ENCODE measurements at places on chromosomes 3 and 15.

DNA sequence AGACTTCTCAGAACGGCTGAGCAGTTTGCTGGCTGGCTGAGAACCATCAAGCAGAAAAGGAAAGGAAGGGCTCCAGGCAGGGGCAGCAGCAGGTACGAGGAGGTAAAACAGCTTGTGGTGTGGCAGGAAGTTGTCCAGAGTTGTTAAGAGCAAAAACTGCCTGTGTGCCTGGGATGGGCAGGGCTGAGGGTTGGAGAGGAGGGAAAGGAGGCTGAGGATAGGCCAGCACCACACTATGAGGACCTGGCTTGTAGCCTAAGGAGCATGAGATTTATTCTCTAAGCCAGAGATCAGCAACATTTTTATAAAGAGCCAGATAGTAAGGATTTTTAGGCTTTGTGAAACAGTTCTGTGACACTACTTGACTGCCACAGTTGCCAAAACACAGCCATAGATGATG is 8.0 kb downstream of the IGSF10 start:
- no peak for DNase-seq

DNA sequence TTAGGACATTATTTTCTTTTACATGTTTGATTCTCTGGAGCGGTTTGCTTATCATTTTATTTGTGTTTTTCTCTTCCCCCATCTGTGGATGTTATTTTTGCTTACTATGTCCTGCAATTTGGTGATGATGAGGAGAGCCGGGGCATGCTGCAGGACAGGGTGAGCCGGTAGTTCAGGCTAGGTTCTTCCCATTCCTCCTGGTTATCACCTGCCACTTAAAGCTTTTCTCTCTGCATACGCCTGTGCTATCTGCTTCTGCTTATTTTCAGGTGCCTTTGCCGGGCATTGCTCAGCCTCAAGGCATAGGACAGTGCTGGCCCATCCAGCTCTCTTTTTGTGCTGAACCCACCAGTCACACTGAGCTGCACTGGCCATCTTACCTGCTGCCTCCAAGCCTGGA is 85.8 kb downstream of the MCTP2 start:
- DNase-seq, result no peak

DNA sequence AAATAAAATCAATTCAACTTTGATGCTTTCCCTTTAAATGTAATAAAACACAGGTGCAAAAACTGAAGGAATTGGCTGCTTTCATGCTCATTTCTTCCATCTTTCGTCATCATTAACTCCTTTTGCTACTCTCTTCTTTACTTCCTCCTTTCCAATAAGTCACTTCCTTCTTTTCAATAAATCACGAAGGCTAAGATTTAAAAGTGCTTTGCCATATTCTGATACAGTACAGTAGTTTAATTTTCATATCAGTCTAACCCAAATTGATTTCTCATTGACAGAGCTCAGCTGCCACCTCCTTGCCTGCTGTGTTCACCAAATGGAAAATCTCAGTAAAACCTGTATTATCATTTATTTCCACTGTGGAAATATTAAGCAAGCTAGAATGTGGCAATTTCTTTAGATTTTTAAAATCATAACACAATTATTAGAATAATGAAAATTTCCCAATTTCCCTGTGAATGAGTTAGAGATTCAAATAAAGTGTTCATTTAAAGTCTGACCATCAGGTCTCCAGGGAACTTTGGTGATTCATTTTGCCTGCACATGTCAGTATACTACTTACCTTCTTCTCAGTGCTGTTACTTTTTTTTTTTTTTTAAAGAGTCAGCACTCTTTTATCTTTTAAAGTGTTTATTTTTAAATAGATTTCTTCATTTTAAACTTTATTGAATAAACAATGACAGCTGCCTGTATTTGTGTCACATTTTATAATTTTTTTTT is 41.6 kb downstream of the NANOGP8 start:
- DNase-seq, result no peak

- DNase-seq, result no peak
These were observed 201.3 kb upstream of the TPM1 start for GRCh38 chr15:62841269-62841628.

DNA sequence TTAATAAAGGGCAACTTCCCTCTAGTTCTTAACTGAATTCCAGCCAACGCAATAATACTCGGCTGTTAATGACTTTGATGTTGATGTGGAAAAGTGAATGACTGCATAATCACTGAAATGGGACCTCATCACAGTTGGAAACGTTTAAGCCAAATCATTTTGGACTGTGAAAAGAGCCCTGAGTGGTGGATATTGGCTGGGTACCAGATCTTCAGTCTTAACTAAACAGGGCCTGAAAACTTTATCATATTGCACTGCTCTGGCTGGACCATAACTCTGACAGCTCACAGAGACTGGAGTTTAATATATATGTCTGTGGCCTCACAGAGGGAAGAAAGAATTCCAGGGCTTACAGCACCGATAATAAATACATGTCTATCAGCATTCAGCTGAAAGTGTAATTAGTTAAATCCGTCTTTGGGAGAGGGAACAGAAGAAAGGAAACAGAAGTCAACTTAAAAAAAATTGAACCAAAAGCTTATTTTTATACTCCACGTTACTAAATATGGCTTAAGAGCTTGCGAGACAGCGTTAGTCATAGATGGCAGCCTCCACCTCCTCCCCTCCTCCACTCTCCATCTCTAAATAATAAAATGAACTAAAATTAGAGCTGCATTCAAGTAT is 222.3 kb upstream of the CDIN1 start:
- no peak for DNase-seq

GRCh38 chr3:196650740-196651311 is 11.3 kb downstream of the NRROS start:
- peak; percentile 57 for DNase-seq

DNA sequence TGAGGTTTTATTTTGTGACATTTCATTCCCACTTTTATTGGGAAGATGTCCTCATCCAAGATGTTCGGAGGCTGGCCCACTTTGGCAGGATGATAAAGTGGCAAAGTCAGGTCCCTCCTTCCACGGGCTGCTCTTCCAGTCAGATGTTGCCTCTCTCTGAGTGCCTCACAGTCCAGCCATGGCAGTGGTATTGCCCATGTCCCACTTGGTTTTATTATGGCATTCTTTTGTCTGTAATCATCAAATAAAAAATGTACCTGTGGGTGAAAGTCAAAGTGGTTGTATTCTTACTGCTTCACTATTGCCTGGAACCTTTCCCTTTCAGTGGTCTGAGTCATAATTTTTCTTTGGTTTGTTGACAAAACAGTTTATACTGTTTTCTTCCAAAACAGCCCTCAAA is 20.2 kb downstream of the ARNT2 start:
- no peak for DNase-seq

- DNase-seq, result no peak
These were observed 95.6 kb downstream of the P2RY1 start for GRCh38 chr3:152930516-152930915.

GRCh38 chr15:73284090-73284716 is 84.6 kb downstream of the HCN4 start:
- DNase-seq, result peak; percentile 7

DNA sequence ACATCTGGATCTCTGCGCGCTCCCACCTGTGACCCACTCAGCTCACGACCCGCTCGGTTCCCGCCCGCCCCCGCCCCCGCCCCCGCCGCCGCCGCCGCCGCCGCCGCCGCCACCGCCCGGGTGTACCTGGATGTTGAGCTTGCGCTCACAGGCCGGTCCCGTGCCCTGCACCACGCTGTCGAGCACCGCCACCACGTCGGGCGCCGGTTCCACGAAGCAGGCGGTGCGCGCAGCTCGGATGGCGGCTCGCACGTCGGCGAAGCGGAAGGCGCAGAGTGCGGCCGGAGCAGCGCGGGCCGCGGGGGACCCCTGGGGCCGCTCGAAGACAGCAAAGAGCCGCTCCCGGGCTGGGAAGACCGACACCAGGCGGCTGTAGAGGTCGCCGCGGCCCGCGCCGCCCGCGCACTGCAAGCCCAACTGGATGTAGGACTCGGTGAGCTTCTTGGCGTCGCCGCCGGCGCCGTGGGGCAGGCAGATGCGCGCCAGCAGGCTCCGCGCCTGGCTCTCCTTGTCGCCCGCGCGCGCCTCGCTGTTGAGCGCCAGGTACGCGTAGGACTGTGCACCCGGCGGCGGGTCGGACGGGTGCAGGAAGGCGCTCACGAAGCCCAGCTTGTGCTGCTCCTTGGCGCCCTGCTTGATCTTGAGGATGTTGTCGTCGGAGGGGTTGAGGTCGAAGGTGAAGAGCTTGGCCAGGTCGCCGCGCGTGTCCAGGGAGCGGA is 1.1 kb downstream of the PLXND1 start:
- no peak for DNase-seq

DNA sequence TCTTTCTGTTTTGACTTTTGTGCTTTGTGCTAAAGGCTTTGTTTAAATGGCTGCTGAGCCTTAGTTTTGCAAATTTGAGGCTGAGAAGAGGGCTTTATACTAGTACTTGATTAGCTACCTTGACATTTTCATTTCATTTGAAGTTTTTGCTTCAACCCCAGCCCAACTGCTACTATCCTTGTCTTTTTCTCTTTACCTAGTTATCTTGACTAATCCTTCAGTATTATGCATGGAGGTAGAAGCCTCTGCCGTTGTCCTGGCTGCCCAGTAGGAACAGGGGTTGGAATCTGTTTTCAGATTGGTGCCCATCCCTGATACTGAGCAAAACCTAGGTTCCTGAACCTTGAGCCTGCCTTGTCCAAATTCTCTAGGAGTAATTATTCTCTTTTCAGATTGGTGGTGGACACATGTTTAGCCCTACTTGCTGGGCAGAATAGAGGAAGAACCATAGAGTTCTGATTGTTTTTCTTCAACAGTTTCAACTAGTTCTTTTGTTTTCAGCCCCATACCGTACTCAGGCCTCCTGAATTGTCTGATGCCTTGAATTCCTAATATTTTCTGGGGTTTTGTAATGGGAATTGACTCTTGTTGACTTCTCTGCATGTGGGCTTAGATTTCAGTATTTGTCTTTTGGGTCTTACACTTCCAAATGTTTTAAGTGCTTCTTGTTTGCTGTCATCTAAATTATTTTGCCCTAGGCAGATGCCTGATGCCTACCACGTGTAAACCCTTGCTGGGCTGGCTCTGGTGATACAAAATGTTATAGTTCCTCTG is 143.2 kb downstream of the DOCK3 start:
- no peak for DNase-seq

DNA sequence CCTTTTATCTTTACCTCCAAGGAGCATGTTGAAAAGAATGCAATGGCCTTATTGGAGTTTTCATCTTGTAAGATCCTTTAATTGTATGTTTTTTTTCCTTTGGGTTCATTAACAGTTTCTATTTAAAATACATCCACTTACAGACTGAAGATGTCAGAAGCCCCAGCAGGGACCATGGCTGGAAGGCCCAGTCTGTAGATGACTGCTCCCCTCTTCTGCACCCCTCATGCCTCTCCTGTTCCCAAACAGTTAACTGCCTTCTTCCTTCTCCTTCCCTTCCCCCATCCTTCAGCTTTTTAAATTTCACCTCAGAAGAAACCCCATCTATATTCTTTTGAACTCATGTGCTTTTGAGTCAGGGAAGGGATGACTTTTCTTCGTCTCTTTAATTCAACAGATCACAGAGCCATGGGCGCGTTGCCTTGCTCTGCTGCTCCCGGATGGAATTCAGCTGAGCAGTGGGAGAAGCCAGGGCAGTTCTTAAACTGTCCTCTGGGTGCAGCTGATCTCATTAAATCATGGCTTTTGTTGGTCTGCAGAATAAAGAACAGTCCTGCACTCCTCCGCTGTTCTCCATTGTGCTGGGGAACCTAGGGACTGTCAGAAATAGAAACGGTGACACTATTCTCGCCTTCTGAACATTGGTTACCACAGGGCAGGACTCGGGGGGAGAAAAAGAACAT is 71.5 kb upstream of the EIF1B start:
- DNase-seq, result no peak

- no peak for DNase-seq
These were observed 91.0 kb upstream of the RPL32 start for GRCh38 chr3:12932347-12932746.

DNA sequence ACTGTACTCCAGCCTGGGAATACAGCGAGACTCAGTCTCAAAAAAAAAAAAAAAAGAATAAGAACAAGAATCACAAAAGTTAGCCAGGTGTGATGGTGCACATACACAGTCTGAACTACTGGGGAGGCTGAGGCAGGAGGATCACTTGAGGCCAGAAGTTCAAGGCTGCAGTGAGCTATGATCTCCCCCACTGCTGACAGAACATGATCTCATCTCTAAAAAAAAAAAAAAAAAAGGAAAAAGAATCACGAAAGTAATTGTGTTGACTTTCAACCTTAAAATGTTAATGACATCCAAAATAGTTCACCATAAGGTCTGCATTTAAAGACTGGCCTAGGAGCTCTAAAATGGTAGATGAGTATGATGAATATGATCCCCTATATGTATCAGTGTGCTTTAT is 68.0 kb upstream of the MAP4 start:
- DNase-seq, result no peak

DNA sequence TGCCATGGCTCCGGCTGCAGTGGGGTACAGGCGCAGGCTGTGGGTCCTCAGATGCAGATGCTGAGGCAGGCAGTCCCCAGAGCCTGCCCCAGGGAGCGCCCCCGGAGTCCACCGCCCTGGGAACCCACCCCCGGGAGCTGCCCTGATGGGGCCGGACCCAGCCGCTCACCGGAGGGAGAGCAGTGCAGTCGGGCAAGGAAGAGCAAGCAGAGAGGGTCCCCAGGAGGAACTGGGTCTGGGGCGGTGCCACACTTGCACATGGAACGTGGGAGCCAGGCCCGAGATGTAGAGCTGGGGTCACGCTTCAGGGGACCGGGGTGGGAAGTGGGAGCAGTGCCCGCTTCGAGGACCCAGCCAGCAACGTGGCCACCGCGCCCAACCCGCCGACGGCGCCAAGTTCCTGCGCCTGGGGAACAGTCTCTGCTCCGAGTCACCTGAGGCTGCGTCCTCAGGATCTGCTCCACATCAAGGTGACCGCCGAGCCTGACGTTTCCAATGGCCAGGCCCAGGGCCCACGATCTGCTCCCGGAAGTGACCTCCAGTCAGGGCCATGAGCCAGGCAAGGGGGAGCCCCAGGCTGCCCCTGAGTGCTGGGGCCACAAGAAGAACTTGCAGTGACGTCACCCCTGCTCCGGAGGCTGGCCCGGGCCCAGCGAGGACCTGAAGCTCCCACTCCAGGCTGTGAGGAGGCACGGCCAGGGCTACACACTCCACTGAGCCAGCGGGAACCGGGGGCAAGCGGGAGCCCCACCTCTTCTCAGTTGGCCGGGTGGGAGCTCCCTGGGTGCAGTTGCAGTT is 27.0 kb upstream of the TFG start:
- DNase-seq, result no peak

- DNase-seq, result no peak
These were observed 66.3 kb downstream of the CCR1 start for GRCh38 chr3:46141813-46142212.

GRCh38 chr3:365268-365667 is 168.7 kb downstream of the CHL1 start:
- no peak for DNase-seq

DNA sequence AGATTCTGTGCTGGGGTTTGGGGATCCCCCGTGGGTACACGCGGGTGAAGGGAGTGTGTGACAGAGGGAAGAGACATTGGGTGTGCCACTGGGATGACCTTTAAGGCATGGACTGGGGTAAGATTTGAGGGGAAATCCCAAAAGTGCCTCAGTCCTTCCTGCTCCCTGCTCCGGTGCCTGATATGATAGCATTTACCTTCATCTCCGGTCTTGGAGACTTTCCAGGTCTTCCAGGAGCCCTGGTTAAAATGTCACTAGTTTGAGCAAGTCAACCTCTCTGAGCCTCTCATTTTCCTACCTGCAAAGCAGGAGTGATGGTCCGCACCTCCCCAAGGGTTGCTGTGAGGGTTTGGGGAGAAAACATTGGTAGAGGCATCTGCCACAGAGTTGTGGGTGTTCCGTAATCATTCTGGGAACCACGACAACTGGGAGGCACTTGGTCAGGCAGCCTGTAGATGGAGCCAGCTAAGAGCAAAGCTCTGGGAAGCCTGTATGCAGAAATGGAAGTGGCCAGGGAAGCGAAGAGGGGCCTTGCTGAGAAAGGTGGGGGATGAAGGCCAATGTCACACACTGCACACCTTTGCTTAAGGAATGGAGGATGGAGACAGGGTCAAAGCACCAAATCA is 33.9 kb upstream of the KIF23 start:
- DNase-seq, result no peak

Measured in NCI-H524 treated with DMSO at 0.1 percent for 48 hours (cell line).